CD4-positive, alpha-beta T cell treated with Interleukin-17A for 4 hours (primary cell): ENCODE measurements at places on chromosomes 7 and 10.

DNA sequence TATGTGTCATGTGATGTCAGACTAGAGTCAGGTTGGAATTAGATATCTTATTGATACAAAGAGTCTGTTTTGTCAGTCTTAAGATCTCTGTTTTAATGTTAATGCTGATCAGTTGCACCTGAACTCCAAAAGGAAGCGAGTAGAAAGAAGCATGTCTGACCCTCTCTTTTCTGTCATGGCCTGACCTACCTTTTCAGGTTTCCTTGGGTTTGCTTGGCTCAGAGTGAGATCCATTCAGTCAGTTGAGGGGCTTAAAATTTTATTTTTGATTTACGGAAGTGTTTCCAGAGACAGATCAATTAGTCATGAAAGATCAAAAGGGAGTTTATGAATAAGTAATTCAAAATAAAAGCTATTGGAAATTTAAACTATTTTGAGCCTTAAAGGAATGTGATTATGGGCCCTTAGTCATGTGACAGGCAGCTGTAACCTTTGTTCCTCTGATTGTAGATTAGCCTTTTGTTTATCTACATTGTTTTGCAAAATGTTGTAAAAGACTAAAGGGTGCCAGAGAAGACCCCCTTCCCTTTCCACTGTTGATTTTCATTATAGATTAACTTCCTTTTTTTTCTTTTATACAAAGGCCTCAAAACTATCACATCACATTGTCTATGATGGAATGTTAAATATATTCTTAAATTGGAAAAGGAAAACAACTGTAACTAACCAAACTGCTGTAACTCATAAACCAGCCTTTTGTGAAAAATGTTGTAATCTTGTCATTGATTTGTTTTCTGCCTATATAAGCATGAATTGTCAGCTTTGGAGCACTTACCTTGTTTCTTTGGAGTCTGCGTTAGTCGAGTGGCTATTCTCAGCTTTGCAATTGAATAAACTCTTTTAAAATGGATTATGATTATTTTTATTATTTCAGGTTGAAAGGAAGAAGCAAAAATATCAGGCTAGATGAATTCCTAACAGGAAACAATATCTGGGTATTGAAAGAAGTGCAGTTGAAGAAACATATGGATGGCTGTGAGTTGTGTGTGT, 195.5 kb upstream of the MBL2 start:
- no peak for DNase-seq

- DNase-seq = no peak
Observed at GRCh38 chr7:124130-124949, 68.0 kb upstream of the FAM20C start.

DNA sequence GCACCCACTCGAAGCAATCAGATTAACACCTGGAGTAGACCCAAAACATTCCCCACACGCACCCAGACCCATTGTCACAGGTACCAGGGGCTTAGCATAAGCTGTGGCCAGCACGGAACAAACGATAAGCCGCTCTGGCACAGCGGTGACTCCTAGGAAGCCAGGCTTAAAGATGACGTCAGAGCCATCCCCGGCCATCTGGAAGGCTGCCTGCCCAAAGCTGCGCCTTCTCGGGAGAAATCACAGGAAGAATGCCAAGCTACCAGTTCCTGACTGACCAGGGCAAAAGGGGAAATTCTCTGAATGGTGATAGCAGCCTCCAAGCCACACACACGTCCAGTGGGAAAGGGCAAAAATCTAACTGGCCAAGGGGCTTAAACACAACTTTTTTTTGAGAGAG, 13.0 kb upstream of the WIPI2 start:
- no peak for DNase-seq

DNA sequence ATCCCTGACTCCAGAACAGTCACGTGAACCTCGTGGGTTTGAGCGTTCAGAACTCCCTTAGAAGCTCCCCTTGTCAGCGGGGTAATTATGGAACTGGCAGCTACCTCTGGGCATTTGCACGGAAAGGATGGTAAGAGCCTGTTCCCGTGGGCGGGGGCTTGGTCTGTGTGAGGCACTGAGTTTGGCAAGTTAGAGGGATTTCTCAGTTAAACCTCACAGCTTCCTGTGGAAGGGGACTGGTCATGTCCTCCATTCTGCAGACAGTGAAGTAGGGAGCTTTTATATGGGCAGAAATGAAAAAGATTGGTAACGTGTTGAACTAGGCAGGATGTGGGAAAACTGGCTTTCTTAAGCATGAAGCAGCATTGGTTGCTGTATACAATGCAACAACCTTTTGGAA, 16.0 kb downstream of the PALD1 start:
- DNase-seq = no peak

DNA sequence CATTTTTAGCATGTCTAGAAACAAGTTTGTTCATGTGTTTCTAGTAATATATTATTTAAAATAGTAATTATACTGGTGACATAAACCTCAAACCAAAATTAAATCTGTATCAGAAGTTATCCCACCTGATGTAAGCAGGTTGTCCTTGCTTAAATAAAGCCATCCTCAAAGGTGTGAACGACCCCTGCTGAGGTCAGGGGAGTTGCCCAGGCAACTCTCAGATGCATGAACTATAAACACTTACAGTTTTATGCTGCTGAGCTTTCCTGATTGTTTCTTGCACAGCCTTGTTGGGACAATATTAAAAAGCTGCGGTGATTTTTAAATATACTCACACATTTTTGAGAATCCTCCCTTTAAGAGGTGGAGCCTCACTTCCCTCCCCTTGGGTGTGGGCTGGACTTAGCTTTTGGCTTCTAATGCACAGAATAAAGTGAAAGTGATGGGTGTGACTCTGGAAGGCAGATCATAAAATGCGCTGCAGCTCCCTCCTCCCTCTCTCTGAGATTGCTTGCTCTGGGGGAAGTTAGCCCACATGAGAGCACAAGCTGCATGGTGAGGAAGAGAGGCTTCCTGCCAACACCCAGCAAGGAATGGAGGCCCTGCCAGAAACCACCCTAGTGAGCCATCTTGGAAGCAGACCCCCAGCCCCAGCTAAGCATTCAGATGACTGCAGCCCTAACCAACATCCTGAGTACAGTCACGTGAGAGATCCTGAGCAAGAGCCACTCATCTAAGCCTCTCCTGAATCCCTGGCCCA, 152.7 kb downstream of the SKIDA1 start:
- peak; percentile 35 for DNase-seq

GRCh38 chr10:126651467-126651866, 19.0 kb downstream of the C10orf90 start:
- DNase-seq = no peak

- DNase-seq = no peak
Observed at GRCh38 chr7:100826514-100827329, 601 bp downstream of the EPHB4 start.

DNA sequence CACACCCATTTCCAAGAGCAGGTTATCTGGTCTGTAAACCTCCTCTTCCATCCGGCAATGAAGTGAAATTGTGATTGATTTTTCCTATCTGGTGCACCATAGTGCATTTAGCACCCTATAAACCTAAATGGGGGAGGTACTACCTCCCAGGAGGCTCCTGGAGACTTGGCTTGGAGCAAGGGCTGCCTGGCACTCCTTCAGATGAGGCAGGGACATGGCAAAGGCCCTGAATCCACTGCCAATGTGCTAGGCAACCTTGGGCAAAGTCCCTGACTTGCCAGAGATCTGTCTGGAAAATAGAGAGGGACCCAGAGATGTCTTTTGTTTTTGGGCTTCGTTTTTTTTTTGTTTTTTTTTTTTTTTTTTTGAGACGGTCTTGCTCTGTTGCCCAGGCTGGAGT, 6.7 kb upstream of the GRID1 start:
- DNase-seq = no peak

- DNase-seq = no peak
Observed at GRCh38 chr7:70884440-70884764, 247.5 kb upstream of the GALNT17 start.

DNA sequence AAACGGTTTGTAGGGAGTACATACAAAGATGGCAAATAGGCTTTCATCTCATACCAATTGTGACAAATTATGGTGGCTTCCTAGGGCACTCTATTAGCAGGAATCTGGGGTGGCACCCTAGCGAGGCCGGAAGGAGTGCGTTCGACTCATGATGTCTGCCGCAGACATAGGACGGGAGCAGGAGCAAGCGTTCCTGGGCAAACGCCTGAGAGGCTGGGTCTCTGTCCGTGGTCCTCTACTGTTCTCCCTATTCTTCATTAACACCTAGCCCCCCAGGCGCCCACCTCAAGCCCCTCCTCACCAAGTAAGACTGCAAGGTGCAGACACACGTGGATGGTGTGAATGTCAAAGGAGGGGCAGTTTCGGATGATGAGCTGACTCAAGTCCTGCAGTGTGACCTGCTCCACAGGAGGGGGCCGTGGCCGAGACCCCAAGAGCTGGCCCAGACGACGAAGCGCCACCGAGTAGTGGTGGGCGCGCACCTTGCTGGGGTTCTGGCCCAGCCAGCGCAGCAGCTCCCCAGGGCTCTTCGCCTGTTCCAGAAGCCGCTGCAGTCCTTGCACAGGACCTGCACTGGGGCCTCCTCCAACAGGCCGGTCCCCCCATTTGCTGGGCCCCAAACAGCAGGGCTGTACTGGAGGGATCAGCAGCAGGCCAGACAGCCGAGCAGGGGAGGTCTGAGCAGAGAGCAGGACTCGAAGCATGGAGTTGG, 1.3 kb downstream of the FASTK start:
- no peak for DNase-seq

GRCh38 chr7:6157685-6158423, 114.6 kb downstream of the CYTH3 start:
- no peak for DNase-seq

DNA sequence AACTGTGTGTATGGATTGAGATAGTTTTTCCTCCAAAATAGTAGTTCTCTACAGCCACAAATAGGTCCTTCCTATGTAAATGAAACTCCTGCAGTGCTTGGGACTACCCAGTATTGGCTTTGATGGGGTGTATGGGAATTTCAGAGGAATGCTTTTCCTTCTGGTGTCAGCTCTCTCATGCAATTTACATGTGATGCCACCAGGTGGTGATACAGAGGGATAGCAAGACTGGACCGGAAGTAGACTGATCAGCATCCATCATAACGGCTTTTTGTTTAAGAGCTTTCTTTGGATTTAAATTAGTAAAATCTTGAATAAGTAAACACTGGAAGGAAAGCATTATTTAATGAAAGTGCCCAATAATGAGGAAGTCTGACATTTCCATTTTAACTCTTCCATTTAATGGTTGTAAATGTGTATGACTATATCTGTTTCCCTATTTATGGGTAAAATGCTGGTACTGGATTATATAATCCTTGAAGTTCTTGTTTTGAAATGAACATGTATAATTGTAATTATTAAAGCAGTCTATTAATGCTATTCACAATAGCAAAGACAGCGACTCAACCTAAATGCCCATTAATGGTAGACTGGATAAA, 22.7 kb downstream of the DYNC1I1 start:
- no peak for DNase-seq

DNA sequence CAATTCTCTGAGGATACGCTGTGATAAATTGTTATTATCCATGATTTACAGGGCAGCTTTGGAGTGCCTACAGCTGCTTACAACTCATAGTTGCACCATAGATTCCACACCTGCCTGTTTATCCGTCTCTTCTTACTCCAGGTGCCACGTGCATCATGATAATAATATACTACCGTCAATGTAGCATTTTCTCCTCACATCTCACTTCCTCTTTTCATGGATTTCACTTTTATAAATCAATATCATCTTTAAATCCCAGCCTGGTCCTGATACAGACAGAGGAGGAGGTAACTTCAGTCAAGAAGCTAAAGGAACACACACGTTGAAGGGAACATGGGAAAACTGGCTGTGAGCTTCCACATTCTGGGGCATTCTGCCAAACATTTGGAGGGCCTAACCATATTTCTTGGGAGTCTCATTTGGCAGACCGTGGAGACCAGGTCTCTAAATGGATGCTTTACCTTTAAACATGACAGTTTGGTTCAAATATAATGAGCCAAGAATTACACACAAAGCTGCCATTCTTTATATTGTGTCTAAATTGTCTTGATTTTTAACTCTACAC, 2.4 kb downstream of the CH25H start:
- DNase-seq = no peak

GRCh38 chr10:78357141-78358063, 323.7 kb downstream of the RPS24 start:
- no peak for DNase-seq

GRCh38 chr7:110762546-110763225, 328.2 kb upstream of the LRRN3 start:
- DNase-seq = no peak
